Body of pancreas (tissue), 4 donors: ENCODE measurements at places on chromosomes 5 and 9. TPM values are rescaled to one million over a fixed set of nuclear protein-coding genes. Genes with fewer than 3 reads are reported as not detected.

The TMEM161B gene
- total RNA-seq, result 12.2 TPM

The SIT1 gene
- 0.26 TPM for total RNA-seq

The GIN1 gene
- 1.6 TPM for total RNA-seq

The GPX3 gene
- total RNA-seq, result 686 TPM

The IRGM gene
- not detected for total RNA-seq

The RMND5B gene
- 49.8 TPM for total RNA-seq

The PCDHA4 gene
- total RNA-seq, result 2.0 TPM

The ZFR gene
- 25.1 TPM for total RNA-seq

The FLT4 gene
- 7.5 TPM for total RNA-seq

The CARTPT gene
- not detected for total RNA-seq
